Stimulated activated CD8-positive, alpha-beta memory T cell treated with anti-CD3 and anti-CD28 coated beads, Interleukin-7, amount 100 ng/mL, for 4 hours (primary cell): ENCODE measurements at places on chromosomes 16 and 17.

DNA sequence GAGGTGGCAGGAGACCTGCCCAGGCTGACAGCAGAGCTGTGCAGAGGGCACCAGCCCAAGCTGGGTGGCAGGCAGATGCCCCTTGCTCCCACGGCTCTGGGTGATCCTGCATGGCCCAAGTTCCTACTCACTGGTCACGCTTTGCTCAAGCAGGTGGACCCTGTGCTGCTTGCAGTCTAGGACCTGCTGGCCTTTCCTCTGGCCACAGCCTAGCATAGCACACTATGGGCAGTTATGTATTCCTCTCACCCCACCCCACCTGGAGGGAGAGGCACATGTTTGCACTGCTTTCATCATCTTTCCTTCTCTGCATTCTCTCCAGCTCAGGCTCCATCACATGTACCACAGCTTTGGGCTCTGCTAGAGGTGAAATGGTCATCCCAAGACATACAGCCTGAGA is 19.6 kb upstream of the SREBF1 start:
- no peak for DNase-seq

- DNase-seq = no peak
Measured at GRCh38 chr16:72989579-72990551, 58.1 kb downstream of the ZFHX3 start.

- DNase-seq = no peak
Measured at GRCh38 chr16:58379736-58380135, 12.5 kb upstream of the GINS3 start.

DNA sequence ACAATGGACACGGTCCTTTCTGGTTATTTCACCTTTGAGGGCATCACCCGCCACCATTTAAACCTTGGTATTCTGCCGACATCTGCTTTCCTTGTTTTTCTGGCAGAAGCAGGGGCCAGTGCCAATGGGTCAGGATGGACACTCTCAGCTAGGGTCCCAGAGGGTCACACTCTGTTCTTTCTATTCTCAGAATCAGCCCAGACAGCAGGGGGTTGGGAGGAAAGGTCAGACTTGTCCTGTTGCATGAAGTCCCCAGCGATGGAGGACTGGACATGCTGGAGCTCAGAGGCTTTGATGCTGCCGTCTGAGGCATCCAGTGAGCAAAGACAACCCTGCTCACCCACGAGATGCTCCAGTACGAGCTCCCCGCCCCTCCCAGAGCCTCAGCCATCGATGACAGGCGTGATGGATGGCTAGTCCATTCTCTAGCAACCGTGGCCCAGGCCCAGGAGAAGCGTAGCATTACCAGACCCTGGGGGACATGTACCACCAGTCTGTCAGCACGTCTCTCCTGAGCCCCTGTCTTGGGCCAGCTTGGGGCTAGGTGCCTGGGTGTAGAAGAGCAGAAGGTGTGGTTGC is 62.0 kb downstream of the FOXL1 start:
- DNase-seq = no peak

DNA sequence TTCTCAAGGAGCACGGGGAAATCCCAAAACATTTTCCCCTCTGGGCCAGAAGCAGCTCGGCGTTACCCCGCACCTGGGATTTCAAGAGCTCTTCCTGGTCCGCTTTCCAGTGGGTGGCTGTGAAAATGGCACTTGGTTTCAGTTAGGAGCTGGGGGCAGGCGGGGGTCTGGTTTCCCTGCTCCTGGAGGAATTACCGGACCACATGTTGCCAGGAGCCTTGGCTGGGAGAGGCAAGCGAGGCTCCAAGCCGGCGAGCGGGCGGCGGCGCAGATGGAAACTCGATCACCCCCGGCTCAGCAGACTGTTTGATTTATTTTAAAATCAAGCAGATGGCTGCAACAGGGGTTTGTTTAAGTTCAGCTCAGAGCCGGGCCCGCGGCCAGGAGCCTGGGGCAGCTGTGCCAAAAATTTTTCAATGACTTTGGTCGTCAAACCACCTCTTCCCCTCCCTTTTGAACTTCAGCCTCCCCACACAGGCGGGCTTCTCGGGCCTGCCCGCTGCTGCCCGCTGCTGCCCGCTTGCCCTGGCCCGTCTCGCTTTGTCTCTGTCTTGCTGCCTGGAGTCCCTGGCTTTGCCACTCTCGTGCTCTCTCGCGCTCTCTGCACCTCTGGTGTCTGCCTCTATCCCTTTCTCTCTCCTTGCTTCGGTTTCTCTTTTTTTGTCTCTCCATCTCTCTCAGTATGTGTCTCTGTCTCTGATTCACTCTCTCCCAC is 108.0 kb upstream of the CIBAR2 start:
- no peak for DNase-seq

GRCh38 chr16:54519161-54519695 is 232.6 kb upstream of the IRX3 start:
- DNase-seq = no peak

DNA sequence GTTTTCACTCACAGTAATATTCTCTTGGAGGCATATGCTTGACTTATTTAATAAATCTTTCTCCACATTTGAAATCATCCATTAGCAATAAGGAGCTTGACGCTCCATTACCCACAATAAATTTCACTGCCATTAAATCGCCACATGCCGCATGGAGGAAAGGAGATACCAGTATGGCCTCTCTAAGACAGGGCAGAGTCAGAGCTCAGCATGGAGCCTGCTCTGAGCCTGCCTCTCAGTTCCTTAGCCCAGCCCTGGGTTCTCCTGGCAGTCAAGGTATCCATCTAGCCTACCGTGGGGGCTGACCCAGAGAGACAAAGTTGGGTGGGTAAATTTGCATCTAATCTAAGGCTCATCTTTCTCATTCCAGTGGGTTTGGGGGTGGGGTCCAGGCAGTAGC is 80.3 kb upstream of the CES5A start:
- DNase-seq = no peak
